ENCODE measurements at places on chromosomes 5 and 9.

DNA sequence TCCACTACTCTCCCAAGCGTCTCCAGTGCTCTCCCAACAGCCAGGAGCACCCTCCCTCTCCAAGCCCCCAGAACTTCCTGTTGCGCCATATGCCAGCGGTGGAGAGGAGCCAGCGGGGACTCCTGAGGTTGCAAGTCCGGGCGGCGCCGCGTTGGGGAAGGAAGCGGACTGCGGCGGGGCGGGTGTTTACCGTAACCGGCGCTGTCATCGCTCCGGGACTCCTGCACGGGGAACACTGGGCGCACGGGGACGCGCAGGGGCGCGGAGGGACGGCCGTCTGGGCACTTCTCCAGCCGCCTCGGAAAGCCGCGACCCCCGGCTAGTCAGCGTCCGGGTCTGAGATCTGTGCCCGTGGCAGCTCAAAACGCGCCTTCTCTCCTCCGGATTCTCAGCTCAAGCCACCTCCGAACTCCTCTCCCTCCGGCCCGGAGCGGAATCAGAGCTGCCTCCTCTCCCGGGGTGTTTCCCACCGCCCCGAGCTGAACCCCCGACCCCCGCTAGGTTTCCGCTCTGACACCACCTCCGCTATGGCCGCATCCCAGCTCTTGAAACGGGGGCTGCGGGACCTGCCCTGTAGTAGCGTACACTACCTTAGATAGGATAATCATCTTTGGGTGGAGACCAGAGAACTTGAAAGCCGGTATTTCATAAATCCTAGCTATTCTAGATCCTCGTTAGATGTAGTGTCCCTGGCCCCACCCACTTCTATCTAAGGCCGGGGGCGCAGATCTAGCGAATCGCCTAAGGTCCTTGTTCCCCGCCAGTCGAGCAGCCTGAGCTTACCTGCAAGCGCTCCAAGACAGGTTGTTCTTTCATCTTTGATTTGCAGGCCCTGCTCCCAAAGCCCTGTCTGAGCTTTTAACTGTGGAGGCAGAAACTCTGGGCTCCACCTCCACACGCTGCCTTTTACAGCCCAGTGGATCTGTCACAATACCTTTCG, at the start of gene TRPM6:
Gene TRPM6, minus strand, starts transcription at position 881 of the 940 bp plus-strand sequence. Its CDS starts 65 bp downstream, at position 816.
- DNase-seq, result peak; percentile 77

DNA sequence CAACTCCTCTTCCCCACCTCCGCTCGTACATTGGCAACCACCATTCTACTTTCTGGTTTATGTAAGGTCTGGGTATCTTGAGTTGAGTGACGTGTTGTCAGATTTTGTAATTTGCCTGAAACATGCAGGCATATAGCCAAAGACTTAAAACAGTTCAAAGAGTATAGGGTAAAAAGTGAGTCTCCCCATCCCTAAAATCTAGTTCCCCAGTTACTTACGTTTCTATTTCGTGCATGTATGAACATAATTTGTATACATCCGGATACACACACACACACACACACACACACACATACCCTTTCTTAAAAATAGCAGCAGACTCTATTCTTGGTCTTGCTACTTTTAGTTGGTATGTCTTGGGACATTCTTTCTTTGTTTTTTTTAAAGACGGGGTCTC, 915 bp downstream of the HSDL2 start:
- DNase-seq, result peak; percentile 42

GRCh38 chr5:174328631-174329299, 283.3 kb downstream of the NSG2 start:
- no peak for DNase-seq

DNA sequence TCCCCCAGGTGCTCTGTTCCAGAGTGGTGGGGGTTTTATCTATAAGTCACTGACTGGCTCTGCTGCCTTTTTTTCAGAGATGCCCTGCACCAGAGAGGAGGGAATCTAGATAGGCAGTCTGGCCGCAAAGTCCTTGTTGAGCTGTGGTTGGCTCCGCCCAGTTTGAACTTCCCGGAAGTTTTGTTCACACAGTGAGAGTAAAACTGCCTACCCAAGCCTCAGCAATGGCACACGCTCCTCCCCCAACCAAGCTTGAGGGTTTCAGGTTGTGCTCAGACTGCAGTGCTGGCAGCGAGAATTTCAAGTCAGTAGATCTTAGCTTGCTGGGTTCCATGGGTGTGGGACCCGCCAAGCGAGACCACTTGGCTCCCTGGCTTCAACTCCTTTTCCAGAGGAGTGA, 1428.6 kb downstream of the MAT2B start:
- no peak for DNase-seq

- peak; percentile 64 for DNase-seq
These were observed 2.5 kb upstream of the SEC16A start for GRCh38 chr9:136485049-136486045.

GRCh38 chr5:153551537-153552079, 61.1 kb downstream of the GRIA1 start:
- peak; percentile 99 for DNase-seq

GRCh38 chr5:143772621-143773020, 39.3 kb upstream of the HMHB1 start:
- no peak for DNase-seq

DNA sequence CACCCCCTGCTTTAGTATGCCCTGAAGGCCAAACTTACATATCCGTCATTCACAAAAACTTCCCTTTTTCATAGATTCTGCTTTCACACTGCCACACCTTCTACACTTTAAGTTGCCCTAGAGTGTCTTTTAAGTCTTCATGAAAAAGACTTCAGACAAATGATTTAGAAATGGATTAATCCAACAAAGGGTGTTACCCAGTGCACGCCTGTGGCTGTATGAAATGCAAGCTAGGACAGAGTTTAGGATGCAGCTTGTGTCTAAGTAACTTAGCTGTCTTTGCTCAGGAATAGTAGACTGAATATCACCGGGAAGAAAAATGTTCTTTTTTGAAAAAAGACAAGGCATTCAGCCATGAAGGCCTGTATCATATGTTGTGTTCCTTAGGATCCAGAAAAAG, 210.0 kb downstream of the MPDZ start:
- no peak for DNase-seq

GRCh38 chr9:137611623-137612609, 6.4 kb downstream of the ARRDC1 start:
- DNase-seq, result peak; percentile 53

DNA sequence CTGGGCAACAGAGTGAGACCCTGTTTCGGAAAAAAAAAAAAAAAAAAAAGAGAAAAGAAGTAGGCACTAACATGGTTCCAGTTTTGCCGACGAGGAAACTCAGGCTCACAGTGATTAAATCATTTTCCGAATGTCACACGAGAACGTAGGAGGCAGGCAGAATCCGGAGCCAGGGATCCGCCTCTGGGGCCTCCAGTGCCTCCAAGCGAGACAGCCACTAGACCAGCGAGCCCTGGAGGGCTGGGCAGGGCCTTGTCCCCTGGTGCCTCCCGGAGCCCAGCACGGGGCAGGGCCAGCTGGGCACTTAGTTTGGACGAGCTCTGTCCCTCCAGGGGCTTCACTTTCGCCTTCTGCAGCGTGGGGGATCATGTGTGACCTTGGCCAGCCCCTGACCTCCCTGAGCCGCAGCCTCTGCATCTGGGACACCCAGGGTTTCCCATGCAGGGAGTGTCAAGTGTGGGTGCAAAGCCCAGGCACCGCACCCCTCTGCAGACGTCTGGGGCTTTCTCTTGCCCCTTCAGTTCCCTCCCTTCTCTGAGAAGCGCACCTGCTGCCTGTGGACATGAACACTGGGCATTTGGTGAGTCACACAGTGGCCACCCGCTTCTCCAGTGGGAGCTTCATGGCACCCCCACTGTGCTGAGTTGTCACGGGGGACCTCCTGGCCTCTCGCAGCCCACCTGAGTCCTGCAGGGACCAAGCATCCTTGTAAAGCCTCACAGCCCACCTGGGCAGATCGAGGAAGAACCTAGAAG, 80.3 kb downstream of the RXRA start:
- no peak for DNase-seq

GRCh38 chr5:40436535-40437237, 243.0 kb upstream of the PTGER4 start:
- no peak for DNase-seq

DNA sequence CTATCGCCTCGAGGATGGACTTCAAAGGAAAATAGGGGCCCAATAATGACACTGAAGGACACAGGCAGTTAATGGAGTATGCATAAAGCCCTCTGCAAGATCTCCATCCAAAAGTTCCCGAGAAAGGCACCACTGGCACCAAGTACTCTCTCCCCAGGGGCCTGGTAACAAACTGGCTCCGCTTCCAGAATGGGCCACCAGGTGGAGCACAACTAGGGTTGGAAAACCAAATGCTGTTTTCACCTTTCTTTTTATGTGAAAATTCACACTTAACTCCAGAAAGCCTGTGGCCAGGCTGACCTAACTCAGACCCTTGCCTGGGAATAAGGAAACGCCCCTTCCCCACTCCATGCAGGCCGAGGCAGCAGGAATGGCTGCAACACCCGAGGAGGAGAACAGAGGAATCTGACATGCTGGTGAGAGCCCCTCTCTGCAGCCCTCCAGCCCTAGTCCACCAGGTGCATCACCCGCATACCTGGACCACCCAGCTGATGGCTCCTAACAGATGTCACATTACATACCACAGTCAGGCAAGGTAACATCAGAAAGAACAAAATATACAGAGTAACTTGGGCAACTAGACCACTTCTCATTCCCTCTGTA, 42.8 kb downstream of the CAMSAP1 start:
- peak; percentile 44 for DNase-seq

DNA sequence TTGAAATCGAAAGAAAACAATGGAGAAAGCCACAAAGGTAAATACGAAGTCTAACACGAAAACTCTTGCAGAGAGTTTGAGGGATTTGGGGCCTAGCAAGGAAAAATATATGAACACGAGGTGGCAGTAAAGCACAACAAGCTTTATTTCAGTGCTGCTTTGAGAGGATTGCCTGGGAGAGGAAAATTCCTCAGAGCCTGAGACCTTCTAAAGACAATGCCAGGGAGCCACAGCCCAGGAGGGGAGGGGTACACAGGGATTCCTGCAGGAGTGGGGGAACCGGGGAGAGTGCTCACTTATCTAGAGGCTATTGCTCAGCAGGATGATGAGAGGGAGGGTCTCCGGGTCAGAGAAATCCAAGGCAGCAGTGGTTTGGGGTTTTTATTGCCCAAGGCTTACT, 134.9 kb upstream of the ADCY2 start:
- peak; percentile 50 for DNase-seq

DNA sequence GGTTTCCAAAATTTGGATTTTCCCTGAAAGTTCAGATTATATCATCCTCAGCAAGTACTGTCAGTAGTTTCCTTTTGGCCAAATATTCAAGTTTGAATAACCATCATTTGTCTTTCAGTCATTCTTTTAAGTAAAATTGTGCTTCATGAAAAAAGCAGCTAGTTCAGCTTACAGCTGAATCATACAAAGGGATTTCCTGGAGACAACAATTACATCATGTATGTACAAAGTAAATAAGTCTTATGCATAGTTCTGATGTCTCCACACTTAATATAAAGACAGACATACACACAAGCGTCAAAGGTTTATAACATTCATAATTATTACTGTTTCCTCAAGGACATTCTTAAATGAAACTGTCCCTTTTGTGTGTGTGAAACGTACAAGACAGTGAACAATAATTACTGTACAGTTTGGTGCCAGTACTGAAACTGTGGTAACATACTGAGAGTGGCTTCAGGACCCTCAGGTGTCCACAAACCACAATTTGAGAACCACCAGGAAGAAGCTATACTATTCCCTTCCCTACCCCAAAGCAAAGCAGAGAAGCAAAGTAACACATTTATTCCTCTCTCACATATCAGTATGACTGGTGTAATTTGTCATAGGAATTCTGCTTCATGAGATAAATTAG, 746.6 kb downstream of the TAF11L14 start:
- DNase-seq, result no peak

DNA sequence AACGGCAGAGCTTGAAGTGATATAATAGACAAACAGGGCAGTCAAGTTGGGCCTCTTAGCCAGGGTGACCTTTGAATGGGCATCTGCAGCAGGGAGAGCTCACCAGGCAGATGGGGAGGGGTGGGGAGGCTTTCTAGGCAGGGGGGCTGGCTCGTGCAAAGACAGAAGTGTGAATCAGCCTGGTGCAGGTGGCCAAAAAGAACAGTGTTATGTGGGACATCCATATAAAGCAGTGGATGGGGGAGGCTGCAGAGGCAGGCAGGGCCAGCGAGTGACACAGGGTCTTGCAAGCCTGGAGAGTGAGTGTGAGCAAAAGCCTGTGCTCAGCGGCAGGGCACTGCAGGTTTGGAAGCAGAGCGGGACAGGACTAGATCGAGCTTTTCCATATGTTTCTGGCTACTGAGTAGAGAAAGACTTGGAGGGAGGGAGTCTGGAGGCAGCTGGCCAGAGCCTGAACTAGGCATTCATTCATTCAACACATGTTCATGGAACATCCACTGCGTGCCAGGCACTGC, 14.2 kb upstream of the TTLL11 start:
- no peak for DNase-seq

DNA sequence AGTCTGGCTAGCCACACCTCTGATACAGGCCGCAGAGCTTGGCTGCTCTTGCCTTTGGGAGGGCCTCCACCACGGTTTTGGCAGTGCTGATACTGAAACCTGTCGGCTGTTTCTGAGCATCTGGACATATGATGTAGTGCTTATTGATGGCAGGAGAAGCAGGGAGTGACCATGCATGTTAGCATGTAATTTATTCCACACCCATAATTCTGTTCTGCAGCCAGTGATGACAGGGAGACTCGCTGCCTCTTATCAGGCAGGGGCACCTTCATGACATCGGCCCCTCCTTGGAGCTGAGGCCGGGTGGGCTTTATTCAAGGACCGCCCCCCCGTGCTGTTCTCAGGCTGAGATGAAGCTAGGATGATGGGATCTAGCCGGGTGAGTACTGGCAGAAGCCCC, 49.0 kb downstream of the OLFM1 start:
- DNase-seq, result no peak

- no peak for DNase-seq
These were observed 198.7 kb upstream of the MAP3K1 start for GRCh38 chr5:56616454-56617160.

DNA sequence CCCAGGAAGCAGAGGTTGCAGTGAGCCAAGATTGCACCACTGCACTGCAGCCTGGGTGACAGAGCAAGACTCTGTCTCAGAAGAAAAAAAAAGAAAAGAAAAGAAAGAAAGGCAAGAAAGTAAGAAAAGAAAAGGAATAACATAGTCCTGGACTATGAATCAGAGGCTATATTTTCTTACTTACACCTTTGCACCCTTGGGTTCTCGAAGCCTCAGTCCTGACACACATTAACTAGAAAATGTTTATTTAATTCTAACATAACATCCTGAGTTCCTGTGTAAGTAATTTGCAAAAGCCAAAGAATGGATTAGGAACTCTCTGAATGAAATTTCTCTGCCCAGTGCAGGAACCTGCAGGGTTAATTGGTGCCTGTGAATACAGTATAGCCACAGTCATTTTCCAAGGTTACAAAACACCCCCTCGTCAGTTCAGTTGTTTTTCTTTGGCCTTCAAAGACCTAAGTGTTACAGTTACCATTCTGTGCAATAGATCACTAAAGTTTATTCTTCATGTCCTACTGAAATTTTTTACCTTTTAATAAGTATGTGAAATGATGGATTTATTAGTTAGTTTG, 147.6 kb downstream of the SV2C start:
- DNase-seq, result no peak

DNA sequence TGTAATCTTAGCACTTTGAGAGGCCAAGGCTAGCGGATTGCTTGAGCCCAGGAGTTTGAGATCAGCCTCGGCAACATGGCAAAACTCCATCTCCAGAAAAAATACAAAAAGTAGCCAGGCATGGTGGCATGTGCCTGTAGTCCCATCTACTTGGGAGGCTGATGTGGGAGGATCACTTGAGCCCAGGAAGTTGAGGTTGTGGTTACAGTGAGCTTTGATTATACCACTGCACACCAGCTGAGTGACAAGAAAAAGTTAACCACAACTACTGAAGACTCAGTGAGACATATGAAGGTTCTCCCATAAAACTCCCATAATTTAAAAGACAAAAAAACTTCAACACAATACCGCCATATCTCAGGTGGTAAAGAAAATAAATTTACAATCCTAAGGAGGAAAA, 98.0 kb downstream of the NR6A1 start:
- no peak for DNase-seq

Measured in fibroblast of skin of right quadriceps (primary cell).